Naive B cell (primary cell): ENCODE measurements at places on chromosomes 4 and X.

- DNase-seq, result no peak
Observed at GRCh38 chrX:56792270-56793111, 63.4 kb downstream of the NBDY start.

DNA sequence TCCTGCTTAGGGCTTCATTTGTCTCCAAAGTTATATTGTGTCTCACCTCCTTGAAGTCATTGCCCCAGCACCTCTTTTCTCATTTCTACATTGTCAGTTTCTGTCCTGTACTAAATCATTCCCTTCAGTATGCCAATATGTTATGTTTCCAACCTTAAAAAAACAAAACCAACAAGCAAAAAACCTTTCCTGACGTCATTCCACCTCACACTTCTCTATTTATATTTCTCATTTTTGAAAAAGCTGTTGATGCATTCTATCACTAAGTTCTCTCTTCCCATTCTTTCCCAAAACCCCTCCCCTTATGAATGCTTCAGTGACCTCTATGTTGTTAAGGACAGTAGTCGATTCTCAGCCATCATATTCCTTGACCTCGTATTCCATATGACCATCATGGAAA is 98.7 kb upstream of the ARHGAP24 start:
- DNase-seq, result no peak

DNA sequence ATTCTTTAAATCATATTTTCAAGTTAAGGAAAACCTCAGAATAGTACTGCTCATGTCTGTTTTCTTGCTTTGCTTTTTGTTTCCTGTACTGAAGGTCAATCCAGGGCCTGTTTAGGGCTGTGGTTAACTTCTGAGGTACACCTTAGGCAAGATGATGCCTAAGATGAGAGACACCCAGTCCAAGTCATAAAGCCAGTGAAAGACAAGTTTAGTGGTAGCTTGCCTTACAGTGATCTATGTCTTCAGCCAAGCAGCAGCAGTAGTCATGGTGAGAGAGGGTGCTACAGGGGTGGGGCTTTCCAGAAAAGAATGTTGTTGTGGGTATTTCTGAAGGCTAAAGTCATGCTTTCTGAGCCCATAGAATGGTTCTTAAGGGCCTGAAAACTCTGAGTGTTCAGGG is 173.7 kb downstream of the VSIG4 start:
- no peak for DNase-seq

- no peak for DNase-seq
Observed at GRCh38 chr4:148341980-148342800, 100.0 kb downstream of the NR3C2 start.

DNA sequence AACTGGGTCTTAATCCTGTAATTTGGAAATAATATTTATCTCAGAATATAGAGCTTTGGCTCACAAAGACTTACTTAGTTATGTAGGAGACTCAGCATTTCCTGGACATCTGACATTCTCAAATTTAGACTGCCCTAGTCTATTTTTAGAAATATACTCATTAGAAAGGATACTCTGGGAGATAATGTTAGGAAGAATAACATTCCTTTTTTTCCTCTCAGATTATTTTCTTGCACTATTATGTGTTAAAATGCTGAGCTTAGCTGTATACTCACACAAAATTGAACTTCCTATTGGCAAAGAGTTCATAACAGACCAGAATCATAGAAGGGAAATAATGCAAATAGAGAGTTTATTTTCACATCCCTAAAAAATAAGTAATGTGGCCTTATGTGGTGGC is 1424.9 kb upstream of the PCDH7 start:
- DNase-seq, result no peak

DNA sequence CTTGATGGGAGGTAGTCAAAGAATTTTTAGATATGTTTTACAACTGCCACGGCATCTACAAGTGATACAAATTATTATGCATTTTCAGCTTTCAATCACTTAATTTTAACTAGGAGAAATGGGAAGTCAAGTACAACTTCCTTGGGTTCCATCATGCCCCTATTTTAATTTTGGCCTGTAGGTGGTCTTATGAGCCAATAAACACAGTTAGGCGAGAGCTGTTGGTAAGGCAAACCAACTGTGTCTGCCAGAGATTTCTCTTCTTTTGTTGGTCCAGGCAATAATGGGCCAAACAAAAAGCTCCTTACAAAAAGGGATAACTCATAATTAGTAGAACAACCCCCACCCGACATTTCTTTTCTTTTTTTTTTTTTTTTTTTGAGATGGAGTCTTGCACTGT is 63.3 kb upstream of the ARX start:
- no peak for DNase-seq

- no peak for DNase-seq
Observed at GRCh38 chr4:124529131-124529530, 183.4 kb downstream of the ANKRD50 start.

DNA sequence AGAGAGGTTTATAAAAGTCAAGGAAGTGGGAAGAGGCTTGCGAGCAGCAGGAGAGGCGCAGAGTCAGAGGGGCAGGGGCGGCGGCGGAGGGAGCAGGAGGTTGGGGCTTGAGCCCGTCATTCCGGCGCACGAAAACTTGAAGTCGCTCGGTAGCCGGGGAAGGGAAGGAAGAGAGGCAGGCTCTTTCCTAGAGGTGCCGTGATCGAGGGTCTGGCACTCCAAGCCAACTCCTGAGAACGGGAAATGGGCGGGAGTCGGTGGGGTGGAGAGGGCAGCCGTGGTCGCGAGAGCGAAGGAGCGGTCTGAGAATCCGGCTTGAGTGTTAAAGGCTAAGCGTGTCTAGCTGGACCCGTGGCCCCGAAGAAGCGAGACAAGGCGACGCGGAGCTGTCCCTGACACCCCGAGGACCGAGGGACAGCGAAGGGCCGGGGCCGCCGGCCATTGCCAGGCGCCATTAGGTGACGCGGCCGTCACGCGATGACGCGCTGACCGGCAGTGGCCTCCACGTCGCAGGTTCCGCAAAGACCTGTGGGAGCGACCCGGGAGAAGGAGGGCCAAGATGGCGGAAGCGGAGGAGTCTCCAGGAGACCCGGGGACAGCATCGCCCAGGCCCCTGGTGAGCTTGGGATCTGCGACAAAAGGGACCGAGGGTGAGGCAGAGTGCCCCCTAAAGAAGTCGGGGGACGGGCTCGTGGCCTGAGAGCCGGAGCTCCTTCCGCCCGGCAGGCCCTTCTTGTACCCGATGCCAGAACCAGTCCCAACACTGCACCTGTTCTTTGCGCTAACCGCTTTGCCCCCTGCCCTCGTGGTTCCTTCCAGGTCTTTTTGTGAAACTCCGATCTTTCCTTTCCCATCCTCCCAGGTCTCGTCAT is at the start of gene YIPF6:
TSS of gene YIPF6 (plus strand) at position 544 of the 872 bp plus-strand sequence. CDS start at position 560, 16 bp downstream.
- peak; percentile 52 for DNase-seq

DNA sequence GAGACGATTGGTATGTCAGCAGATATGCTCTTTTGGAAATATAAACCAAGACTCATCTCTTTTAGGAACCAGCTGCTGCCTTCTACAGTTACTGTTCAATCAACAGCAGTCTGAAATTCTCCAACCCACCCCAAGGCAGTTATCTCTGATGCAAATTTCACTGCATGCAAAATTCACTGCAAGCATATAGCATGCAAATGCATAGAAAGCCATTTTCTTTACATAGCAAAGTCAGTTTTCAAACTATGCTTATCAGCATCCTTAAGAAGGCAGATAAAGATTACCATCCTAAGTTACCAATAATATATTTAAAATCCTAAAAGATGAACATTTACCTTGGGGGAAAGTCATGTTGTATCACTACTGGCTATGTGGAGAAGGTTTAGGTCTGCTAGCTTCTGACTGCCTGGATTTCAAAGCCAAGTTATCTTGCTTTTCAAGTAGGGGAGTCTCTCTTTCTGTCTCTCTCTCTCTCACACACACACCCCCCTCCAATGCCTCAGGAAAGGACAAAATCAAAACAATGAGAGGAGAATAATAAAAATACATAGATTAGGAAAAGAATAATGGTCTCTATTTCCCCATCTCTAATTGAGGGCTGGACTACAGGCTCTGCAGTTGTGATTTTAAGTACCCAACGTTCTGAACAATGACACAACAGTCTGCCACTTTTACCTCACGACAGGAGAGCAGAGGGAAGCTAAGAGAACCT is 1.5 kb downstream of the NMU start:
- DNase-seq, result no peak

GRCh38 chr4:107247738-107248137 is 211.6 kb upstream of the DKK2 start:
- no peak for DNase-seq

- DNase-seq, result no peak
Observed at GRCh38 chr4:15683143-15683495, 1.5 kb downstream of the FAM200B start.

GRCh38 chrX:149037281-149037870 is 467.7 kb downstream of the IDS start:
- no peak for DNase-seq

- DNase-seq, result no peak
Observed at GRCh38 chr4:32251126-32251525, 1531.0 kb downstream of the PCDH7 start.

- no peak for DNase-seq
Observed at GRCh38 chr4:35836596-35836995, 407.7 kb downstream of the ARAP2 start.

- no peak for DNase-seq
Observed at GRCh38 chrX:136021903-136022302, 36.7 kb downstream of the SLC9A6 start.
